Dermis microvascular lymphatic vessel endothelial cell (primary cell): ENCODE measurements at places on chromosomes 1 and 21.

DNA sequence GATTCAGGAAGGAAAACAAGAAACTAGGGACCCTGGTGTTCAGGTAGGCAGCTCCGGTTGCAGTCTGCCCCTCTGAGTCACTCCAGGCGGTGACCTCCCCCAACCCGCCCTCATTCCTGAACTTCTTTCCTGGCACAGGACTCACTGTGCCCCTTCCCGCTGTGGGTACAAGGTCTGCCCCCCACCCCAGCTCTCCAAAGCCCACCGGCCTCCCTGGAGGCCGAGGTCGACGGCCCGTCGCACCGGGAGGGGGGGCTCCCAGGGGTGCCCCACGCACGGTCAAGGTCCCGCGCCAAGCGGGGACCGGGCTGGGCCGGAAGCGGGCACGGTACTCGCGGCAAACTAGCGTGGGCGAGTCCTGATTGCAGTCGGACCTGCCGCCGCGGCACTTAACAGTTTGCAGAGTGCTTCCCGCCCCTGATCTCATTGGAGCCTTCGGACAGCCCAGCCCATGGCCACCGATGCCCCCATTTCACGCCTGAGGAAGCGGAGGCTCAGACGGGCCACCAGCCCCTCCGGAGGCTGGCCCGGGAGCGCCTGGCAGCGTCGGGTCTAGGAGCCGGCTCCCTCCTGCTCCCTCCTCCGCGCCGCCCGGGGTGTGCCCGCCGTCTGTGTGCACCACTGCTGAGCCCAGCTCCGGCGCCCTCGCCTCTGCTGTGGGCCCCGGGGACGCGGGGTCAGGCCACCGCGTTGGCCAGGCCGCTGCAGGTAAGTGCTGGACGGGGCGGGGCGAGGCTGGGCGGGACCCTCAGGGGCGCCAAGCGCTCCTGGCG is at the start of gene GJB3:
Gene GJB3 (plus strand): TSS at position 144 of the 773 bp plus-strand sequence. CDS start 3,549 bp downstream, outside the sequence.
- no peak for DNase-seq

DNA sequence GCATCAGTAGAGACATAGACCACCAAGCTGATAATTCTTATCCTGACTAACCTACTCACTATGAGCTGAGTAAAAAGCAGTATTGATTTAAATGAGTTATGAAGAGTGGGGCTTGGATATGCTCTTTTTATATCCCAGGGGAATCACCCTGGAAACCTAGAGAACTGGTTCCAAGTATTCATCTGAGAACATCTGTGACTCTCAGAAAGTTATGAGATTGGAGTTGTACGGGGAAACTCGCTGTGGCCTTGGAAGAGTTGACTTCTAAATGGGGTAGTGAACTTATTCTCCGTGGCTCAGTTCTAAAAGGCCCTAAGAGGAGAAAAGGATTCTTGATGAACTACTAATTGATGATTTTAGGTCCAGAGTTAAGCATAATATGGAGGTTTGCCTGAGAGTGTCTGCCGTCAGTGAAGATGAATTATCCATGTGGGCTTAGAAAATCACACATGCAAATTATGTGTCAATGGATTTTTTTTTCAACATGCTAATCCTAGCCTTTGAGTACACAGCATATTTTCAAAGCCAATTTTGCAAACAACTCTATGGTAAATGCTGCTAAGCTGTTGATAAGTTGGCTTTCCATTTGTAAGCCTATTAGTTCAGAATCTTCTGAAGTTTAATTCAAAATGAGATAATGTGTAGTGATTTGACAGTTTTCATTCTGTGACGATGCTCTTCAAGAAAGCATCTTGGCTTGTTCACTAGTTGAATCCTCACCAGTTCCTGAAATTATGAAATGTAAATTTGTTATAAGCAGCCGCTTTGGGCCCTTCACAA is 122.7 kb downstream of the FGGY start:
- no peak for DNase-seq

GRCh38 chr1:100261686-100262085 is 4.3 kb upstream of the RTCA start:
- no peak for DNase-seq

GRCh38 chr1:27601321-27601770 is 2.6 kb downstream of the AHDC1 start:
- DNase-seq: no peak

DNA sequence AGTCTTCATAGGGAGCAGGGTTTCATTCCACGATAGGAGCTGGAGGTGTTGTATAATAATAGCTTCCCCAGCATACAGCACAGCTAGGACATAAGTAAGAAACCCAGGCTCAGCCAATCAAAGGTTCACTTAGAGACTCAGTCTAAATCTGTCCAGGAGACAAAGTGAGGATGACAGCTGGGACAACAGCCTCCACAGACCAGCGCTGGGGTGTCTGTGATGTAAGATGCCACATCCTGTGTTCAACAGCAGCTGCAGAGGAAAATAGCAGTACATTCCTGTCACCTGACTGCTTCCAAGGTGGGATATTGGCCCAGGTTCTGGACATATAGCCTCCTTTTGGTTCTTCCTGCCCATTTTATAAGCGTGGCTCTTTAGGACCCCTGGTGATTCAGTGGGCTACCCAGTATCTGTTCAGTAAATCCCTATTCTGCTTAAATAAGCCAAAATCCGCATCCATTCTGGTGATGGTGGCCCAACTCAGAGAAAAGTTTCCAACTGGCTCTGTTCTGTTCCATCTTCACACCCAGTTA is 176.8 kb upstream of the SYT6 start:
- no peak for DNase-seq

- no peak for DNase-seq
Observed at GRCh38 chr21:26715116-26715515, 130.1 kb downstream of the ADAMTS1 start.

DNA sequence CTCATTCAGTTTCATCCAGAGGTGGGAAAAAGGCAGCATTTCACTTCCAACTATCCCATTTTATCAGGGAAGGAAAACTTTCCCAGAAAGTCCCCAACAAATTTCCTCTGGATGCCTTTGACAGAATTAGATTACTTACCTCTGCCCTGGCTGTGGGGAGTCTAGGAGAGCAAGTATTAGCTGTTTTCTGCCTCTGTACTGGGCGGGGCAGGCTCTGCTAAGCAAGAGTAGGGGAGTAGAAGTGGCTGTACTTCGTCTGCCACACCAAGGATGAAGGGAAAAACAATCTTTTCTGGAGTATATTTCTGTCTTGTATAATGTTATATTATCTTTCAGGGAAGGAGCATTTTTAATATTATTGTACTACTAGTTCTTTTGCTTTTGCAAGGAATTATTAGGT is 78.5 kb downstream of the FNBP1L start:
- no peak for DNase-seq

- no peak for DNase-seq
Observed at GRCh38 chr1:92599184-92599583, 112.5 kb upstream of the GFI1 start.

DNA sequence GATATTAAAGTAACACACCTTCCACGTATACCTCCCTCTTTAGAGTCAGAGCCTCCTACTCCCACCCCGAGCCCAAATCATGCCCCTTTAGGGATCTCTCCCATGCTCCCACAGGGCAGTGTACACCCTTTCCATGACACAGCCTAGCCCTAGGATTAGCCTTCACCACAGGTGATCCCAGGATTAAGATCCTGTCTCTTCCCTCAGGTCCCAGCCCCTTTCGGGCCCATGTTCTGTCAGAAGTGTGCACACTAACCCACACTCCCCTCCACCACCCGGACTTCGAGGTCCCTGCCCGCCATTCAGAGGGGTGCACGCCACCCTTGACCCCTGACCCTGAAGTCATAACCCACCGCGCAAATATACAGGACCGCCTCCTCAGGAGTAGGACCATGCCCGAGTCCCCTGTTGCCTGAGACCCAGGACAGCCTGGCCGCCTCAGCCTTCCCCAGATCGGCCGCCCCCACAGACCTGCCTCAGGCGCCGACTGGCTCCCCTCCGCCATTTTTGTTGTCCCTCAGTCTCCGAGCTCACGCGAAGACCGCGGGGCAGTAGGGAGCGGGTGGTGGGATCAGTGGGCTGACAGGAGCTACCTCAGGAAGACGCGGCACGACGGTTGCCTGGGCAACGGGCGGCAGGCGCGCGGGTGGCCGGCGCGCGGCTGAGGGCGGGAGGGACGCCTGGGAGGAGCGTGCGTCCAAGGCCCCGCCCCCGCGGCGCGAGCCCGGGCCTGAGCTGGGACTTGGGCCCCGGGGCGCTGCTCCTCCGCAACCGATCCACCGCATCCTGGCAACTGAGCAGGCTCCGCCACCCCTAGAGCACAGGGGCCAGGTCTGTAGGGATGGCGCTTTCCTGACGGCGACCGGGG is at the start of gene AGBL4:
Gene AGBL4 (minus strand): TSS at position 663 of the 868 bp plus-strand sequence.
- peak; percentile 15 for DNase-seq
